ENCODE measurements at places on chromosomes 4 and X. TPM values are rescaled to one million over a fixed set of nuclear protein-coding genes. Genes with fewer than 3 reads are reported as not detected.

USP53 gene
- 47.3 TPM for total RNA-seq

DNA sequence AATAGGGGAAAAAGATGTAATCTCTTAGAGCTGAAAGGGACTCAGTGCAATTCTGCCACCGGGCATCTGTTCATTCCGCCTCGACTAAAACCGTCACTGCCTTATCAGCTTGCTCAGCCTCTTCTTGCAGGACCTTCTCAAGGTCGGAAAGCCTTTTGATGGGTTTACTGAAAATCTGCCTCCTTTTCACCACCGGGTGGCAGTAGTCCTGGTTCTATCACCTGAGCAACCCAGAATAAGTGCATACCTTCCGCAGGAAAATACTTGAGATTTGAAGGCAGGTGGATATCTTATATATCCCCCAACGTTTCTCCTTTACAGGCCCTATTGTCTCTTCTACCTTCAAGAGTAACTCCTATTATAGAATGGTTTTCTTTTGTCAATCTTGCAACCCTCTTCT is 103.4 kb upstream of the PAK3 start:
- DNase-seq = no peak

DNA sequence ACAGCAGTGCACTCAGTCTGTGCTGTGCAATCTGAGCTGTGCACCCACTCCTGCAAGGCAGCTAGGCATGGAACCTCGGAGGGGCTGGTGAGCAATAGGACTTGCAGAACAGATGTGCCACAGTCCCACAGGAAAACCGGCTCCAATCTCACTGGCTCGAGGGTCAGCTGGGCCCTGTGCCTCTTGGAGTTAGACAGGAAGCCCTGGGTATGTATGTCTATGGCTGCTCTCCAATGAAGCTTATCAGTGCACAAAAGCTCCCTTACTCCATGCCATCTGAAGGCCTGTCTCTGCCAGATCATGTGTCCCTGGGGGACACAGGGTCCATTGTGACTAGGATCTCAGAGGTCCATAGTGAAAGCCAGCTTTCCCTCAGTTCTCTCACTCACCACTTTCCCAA is 335.8 kb downstream of the SH3BGRL start:
- no peak for DNase-seq

DNA sequence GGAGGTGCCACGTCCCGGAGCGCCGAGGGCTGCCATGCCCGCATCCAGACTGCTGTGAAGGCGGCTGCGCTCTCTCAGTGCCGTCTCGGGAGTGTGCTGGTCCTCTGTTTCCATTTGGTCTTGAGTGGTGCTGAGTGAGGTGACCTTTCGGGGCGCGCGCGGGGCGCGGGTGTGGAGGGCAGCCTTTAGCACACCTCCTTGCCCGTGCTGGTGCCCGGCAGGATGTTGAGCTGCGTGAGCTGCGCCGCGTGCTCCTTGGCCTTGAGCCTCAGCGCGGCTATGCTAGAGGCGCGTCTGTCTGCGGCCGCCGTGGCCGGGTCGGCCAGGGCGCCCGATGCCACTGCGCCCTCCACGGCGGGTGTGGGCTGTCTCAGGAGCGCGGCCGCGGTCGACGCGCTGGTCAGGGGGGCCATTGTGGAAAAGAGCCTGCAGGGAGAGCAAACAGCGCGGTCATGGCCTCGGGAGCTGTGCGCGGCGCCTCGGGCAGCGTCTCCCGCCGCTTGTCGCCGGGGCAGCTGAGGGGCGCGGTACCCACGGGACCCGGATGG is 11.2 kb downstream of the ARX start:
- DNase-seq = no peak

- DNase-seq = no peak
Observed at GRCh38 chrX:38982370-38982769, 181.1 kb downstream of the MID1IP1 start.
